ENCODE measurements at places on chromosomes 11 and 22.

DNA sequence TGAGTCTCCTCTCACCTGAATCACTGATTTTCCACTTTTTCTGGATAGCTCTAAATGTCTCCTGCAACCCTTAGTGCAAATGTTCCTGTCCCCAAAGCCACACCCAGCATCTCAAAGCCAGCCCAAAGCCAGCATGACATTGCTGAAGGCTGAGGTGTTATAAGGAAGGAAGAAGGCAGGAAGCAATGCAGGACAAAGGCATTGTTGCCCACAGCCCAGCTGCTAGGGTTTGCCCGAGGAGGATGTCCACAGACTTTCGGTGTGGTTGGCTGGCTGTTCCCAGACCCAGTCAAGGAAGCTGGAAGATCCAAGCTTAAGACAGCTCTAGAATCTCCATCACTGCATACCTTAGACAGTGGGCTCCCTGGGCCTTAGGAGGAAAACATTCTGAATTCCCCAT lies 23.5 kb downstream of the CHST1 start:
- no peak for DNase-seq

DNA sequence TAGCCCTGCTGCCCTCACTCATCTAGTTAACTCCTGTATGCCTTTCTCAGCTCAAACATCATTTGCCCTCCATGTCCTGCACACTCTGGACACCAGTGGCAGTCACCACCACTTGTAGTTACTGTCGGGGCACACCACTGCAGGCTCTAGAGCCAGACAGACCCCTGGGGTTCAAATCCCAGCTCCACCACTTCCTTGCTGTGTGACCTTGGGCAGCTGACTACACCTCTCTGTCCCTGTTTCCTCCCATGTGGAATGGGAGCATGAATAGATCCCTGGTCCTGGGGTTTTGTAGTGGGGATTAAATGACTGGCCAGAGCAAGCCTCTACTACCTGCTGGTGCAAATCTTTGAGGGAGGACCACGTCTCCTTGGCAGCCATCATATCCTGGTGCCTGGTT lies 7.8 kb upstream of the IFT27 start:
- DNase-seq, result no peak

DNA sequence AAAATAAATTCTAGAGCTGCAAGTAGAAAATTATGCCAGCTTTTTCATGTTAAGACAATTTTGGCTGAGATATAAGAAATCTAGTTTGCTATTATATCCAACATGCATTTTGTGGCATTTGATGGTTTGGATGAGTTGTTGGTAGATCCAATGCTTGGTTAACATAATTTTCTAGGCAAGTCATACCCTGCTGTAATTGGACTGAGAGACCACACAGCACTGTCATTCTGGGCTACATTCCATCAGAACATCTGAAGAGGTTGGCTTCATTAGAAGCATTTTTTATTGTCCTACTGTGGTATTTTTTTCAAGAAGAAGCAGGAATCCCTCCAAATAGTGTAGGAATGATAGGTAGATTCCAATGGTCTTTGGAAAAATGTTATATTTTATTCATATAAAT lies 561.0 kb downstream of the LUZP2 start:
- no peak for DNase-seq

DNA sequence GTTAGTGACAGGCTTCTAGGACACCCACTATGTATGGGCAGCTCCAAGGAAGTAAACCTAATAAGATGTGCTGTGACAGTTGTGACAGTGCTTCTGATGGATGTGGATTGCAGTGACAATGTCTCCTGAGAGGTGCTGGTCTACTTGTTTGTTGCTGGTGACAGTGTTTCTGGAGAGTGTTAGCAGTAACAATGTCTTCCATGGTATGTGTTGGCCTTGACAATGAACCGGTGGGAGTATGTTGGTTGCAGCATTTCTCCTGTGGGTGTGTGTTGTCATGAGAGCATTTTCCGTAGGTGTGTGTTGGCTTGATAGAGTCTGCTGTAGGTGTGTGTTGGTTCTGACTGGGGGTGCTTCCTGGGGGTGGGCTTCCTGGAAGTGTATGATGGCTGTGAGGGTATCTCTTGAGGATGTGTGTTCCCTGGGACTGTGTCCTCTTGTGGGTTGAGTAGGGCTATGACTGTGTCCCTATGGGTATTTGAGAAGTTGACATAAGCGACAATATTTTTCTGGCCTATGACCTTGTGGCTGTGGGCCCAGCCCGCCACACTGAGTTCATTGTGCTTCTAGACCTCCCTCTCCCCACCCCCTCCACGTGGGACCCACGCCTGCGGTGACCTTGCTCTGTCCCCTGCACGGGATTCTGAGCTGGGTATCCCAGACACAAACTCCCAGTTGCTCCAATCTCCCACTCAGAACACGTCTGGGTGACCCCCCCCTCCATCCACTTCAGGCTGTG lies 1.2 kb downstream of the DCHS1 start:
- DNase-seq, result no peak

- no peak for DNase-seq
Measured at GRCh38 chr11:67371911-67372320, 1.5 kb downstream of the CLCF1 start.

- no peak for DNase-seq
Measured at GRCh38 chr11:31813391-31814175, 2.5 kb upstream of the PAX6 start.

DNA sequence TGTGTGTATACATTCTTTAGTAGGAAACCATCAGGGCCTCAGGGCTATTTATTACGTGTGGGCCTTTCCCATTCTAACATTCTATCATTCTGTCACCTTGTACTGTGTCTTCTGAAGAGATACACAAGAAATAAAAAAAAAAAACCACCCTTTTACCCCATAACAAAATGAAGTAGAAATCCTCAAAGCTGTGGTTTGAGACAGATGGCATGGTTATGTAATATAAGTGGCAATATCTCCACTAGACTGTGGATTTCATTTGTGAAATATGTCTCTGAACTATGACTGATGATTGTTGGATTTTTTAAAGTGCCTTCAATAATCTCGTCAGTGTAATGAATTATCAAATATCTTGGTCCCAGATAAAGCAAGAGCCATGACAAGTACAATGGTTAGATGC lies 150.0 kb upstream of the BLID start:
- DNase-seq, result no peak

Measured in NCI-H1417 treated with DMSO at 0.1 percent for 48 hours (cell line).